ENCODE measurements at places on chromosomes 1 and 21. TPM values are rescaled to one million over a fixed set of nuclear protein-coding genes. Genes with fewer than 3 reads are reported as not detected.

CD101 gene
- total RNA-seq: 4.1 TPM

CENPF gene
- total RNA-seq: 56.4 TPM

IQCC gene
- 3.8 TPM for total RNA-seq

APH1A gene
- total RNA-seq: 143 TPM

SYCP1 gene
- not detected for total RNA-seq

SLC1A7 gene
- not detected for total RNA-seq

NBPF15 gene
- 87.7 TPM for total RNA-seq

PLXNA2 gene
- total RNA-seq: 16.5 TPM

OR2T35 gene
- total RNA-seq: not detected

SLC45A3 gene
- 7.0 TPM for total RNA-seq

MCOLN3 gene
- 7.6 TPM for total RNA-seq

DNA sequence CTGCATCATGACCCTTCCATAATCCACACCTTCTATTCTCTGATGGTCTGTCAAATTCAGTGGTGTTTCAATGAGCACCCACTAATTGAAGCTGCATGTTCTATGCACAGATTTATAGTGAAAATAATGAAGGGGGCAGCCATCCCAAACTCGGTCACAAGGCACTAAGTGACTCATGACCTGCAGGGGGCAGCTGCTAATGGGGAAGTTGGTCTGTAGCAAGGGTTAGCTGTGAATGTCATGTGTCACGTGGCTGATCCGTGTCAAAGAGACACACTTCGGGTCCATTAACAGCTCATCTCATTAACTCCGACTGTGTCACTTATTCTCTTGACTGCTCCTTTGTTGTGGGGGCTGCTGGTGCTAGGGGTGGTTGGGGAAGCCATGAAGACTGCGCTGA lies 306.6 kb downstream of the PCP4 start:
- no peak for DNase-seq

GRCh38 chr1:102102276-102102780 lies 105.6 kb upstream of the OLFM3 start:
- DNase-seq: no peak

- DNase-seq: no peak
Observed at GRCh38 chr1:115251856-115252255, 86.2 kb downstream of the NGF start.

DNA sequence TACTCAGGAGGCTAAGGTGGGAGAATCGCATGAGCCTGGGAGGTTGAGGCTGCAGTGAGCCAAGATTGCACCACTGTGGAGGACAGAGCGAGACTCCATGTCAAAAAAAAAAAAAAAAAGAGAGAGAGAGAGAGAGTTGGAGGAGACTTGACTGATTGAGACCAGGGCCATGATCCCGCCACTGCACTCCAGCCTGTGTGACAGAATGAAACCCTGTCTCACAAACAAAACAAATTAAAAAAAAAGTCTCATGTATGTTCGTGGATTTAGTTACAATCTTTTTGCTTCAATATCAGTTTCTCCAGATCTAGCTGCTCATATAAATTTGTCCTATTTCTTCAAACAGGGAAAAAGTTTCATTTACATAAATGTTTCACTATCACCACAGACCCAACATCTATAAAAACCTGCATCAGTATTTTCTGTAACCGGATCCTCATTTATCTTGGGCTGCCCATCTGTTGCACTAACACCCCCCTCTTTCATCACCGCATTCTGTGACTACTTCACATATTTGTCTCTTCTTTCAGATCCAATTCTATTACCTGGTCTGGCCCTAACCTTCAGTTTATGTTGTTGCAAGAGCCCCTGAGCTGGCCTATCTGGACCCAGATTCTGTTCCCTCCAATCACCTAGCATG lies 127.0 kb downstream of the GREM2 start:
- no peak for DNase-seq

DNA sequence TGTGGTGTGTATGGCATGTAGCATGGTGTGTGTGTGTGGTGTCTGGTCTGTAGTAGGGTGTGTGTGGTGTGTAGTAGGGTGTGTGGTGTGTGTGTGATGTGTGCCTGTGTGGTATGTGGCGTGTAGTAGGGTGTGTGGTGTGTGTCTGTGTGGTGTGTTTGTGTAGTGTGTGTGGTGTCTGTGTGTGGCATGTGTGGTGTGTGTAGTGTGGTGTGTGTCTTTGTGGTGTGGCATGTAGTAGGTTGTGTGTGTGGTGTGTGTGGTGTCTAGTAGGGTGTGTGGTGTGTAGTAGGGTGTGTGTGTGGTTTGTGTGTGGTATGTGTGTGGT lies 85.5 kb downstream of the SYT2 start:
- no peak for DNase-seq

- no peak for DNase-seq
Observed at GRCh38 chr21:44057960-44058651, 46.0 kb downstream of the TRAPPC10 start.

DNA sequence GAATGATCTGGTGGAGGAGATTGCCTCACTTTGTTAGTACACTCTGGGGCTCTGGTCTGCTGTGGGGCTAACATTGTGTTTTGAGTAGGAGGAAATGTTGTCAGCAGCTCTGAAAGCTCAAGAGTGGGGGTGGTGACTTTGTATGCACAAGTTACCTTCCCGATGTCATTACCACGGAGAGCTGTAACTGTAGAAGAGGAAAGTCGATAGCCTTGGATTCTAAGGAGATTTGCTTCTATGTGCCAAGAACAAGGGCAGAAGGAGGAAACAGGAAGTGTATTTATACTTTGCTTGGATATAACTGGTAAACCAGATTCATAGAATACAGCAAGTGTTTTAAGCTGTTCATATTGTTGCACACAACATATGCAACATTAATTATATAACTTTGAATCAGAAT lies 196.1 kb downstream of the AMY1C start:
- DNase-seq: no peak

- no peak for DNase-seq
Observed at GRCh38 chr1:164452549-164452948, 106.4 kb upstream of the PBX1 start.

- DNase-seq: no peak
Observed at GRCh38 chr1:218324226-218324580, 20.9 kb upstream of the TGFB2 start.

DNA sequence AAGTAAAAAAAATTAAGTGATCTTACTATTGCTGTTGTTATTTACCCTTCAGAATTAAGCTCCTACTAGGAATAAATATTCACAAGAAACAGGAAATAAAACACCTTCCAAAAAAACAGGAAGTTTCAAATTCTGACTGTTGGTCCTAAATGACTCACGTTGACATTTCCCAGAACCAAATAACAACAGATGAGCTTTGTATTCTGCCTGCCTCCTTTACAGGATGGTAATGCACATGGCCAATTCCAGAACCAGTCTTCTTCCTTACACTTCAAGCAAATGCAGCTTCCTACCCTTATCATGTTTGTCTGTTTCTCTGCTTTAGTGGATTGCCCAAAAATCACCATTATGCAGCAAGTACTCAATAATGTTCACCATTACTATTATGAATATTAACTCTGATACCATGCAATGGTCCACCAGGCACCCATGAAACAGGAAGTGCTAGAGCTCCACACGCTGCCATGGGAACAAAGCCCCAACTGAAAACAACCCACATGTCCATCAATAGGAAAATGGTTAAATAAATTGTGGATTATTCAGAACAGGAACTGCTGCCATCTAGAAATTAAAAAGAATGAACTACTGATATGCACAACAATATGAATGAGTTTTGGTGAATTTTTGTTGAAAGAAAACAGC lies 8.9 kb downstream of the CASP9 start:
- DNase-seq: no peak

DNA sequence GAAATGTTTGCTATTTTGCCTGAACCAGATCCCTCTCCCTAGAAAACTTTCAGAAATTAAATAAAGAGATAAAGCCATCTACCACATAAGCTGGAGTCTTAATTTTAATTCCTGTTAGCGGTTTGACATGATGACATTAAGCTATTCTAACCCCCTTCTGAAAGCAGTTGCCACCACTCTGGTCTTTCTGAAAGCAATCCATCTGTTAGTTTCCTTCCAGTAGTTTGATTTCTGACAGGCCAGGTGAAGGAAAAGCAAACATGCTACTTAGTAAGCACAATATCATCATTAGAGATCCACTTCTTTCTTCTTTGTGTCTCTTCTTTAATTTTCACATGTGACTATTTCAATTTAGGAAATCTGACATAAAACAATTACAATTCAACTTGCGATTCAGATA lies 39.9 kb downstream of the RGL1 start:
- DNase-seq: no peak

- no peak for DNase-seq
Observed at GRCh38 chr1:244841273-244841927, 5.9 kb downstream of the COX20 start.

- DNase-seq: no peak
Observed at GRCh38 chr1:151915061-151915686, 5.9 kb upstream of the THEM4 start.

GRCh38 chr1:228350831-228351781 lies 55.5 kb downstream of the TRIM11 start:
- no peak for DNase-seq

DNA sequence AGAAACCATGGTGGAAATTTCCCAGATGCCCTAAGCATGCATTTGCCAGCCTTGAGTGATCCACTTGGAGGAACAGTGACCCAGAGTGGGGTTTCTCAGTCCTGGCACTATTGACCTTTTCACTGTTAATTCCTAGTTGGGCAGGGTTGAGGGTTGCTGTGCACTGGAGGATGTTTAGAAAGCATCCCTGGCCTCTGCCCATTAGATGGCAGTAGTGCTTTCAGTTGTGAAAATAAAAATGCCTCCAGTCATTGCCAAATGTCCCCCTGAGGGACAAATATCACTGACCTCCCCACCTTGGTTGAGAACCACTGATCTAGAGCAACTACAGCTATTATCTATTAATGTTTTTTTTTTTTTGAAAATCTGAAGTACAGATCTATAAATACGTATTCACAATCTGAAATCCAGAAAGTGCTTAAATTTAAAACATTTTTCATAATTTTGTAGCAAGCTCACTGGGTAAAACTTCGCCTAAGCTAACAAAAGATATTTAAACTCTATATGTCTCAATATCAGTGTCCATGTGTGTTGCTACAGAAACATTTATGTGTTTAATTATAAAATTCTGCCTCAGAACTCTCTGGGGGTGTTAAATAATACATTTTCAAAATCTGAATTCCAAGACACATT lies 27.3 kb downstream of the F3 start:
- DNase-seq: no peak

GRCh38 chr1:53070621-53071020 lies 8.6 kb downstream of the PODN start:
- peak; percentile 20 for DNase-seq

DNA sequence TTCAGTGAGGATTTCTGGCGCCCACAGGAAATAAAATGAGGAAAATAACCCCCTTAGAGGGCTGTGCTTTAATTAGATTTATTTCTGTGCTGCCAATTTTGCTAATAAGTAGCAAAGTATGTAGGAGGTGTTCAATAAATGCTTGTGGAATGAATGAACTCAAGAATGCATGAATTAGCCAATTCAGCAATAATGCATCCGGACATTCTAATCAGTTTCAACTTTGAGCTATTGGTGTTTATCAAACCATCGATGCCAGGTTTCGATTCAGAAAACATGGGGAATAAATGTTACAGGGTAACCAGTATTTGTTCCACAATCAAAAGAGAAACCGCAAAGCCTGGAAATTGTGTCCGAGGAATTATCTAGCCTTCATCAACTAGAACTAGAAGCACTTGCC lies 353.2 kb downstream of the NTNG1 start:
- no peak for DNase-seq

- no peak for DNase-seq
Observed at GRCh38 chr1:82538876-82539275, 738.1 kb downstream of the ADGRL2 start.

GRCh38 chr1:90486996-90487395 lies 230.1 kb downstream of the BARHL2 start:
- DNase-seq: no peak

DNA sequence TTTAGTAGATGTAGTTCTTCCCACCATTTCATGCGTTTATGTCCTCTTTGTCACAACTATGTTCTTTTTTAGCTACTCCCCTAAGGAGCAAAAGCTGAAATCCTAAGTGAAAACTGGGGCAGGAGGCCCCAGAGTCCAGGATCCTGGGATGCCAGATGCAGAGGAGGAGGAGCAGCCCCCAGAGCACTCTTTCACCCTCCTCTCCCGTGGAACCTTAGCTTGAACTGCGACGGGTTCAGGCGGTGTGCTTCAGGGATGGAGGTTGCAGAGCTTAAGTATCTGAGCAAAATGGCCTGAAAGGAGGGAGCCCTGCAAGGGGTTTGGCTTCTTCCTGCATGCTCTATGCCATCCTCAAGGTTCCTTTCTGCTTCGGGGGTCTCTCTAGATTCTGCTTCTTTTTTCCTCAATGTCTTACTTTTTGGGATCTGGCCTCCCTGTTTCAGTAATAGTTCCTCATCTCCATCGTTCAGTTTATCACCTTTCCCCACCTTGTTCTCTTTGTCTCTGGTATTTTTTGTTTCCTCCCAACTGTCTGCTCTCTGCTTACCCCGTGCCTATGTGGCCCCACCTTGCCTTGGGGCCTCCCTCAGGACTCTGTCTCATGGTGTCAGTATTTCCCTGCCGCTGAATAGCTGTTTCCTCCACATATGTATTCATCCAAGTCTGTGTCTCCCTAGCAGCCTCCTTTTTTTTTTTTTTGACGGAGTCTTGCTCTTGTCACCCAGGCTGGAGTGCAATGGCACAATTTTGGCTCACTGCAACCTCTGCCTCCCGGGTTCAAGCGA lies 2.7 kb upstream of the NHLH1 start:
- no peak for DNase-seq

- no peak for DNase-seq
Observed at GRCh38 chr21:24829397-24829796, 777.9 kb downstream of the MRPL39 start.

GRCh38 chr1:150386592-150386991 lies 22.6 kb downstream of the RPRD2 start:
- DNase-seq: no peak

DNA sequence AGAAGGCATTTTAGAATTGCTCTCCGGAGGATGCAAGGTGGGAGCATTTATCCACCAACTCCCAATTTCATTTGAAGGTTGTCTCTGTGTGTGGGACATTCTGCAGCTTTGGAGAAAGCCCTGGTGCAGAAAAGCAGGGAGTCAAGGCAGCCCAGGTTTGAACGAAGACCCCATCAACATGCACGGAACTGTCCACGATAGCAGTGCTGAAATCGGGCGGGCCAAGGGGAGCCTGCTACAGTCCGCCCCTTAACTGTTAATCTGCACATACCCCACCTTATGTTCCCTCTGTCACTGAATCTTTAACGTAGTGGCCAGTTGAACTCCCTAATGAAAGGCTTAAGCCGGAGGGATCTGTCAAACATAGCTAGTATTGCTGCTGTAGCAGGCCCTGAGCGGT lies 68.8 kb upstream of the C1orf174 start:
- DNase-seq: no peak

- no peak for DNase-seq
Observed at GRCh38 chr1:70003211-70003908, 202.0 kb downstream of the LRRC40 start.

- no peak for DNase-seq
Observed at GRCh38 chr1:45568421-45568820, 15.4 kb upstream of the NASP start.

Measured in mesothelial cell of epicardium (in vitro differentiated cells).